Sciatic nerve (tissue), 2 donors: ENCODE measurements at places on chromosomes 11 and 22. TPM values are rescaled to one million over a fixed set of nuclear protein-coding genes. Genes with fewer than 3 reads are reported as not detected.

GRCh38 chr11:105148241-105148640, 8.7 kb upstream of the CARD18 start:
- DNase-seq: no peak

GRCh38 chr22:32475468-32476010, 928 bp downstream of the FBXO7 start:
- DNase-seq: no peak

GRCh38 chr11:119432484-119433357, 9.7 kb upstream of the THY1 start:
- no peak for DNase-seq

- no peak for DNase-seq
Measured at GRCh38 chr11:78834886-78835285, 260.2 kb upstream of the NARS2 start.

DNA sequence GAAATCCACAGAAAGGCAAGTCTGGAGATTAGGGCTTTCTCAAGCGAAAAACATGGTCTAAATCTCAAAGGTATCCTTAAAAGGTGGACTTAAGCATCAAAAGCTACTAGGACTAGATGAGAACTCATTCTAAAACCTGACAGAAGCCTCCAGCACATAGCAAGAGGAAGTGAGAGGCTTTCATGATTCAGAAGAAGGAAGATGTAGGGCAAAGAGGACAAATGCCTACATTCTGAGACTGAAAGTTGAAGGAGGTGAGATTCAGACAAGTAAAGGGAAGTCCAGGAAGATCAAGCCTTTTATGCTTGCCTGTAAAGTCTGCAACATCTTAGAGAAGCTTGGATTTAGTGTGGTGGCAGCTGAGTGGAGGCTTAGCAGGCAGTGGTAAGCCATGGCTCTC, 98.9 kb downstream of the PGR start:
- DNase-seq: no peak

GRCh38 chr11:15667127-15667725, 552.5 kb downstream of the INSC start:
- no peak for DNase-seq

DNA sequence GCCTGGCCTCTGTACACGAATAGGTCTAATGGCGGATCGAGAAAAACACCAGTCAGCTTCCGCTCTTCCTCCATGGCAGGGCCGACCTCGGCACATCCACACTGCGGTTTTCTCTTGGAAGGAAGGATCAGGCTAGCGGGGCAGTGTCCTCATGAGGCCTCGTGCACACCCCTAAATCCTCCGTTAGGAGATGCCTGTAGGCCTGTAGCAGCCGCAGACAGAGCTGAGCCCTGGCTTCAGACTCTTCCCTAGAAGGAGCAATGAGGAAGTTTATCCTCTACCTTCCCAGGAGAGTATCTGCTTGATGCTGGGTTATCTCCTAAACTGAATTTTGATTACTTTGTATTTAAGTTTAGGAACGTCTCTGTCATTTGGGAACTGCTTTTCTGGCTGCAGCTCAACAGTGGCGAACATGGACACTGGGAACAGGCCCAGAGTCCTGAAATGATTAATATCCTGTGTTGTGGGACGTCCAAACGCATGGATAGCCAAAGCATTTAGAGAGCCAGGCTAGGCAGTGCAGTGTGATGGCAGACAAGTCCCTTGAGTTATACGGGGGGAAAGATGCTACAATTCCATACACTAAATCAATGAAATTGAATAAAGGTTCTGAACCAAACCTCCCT, 16.5 kb upstream of the BMAL1 start:
- DNase-seq: no peak

GRCh38 chr11:41414771-41415440, 44.5 kb downstream of the LRRC4C start:
- DNase-seq: no peak

- no peak for DNase-seq
Measured at GRCh38 chr11:23769214-23769613, 727.6 kb upstream of the LUZP2 start.

GRCh38 chr11:83249445-83249844, 36.7 kb downstream of the CCDC90B start:
- no peak for DNase-seq

DNA sequence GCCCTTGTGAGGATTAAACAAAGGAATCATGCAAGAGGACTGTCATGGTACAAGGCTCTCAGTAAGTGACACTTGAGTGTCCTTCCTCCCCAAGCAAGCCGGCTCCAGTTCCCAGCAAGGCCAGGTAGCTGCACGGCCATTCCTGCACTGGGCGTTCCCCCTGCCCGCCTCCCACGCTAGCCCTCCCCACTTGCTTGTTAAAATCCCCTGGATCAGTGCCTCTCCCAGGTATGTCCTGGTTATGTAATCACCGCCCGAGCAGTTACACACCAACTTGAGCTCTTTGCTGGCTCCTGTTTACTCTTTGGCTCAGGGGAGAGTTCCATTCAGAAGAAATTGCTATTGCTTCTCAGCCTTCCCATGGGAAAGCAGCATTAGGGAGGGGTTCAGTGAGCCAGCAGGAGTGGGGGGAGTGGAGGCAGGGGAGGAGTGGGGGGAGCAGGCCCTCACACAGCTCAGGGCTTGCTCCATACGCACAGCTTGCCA, 19.4 kb upstream of the MYEOV start:
- DNase-seq: no peak

GRCh38 chr11:44946263-44946662, 4.4 kb downstream of the TP53I11 start:
- no peak for DNase-seq

DNA sequence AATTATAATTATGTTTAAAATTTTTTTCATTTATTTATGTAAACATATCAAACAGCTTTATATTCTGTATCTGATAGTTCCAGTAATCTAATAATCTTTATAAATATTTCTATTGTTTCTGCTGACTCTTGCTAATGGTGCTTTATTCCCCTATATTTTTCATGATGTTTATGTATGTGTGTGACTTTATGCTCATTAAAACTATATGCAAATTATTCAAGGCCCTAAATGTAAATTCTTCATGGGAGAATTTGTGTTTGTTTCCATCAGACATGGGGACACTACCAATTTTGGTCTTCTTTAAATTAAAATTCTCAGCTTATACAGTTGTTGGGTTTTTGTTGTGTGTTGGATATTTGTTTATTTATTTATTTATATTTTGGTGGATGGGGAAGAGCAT, 13.7 kb upstream of the ALKBH3 start:
- DNase-seq: no peak

DNA sequence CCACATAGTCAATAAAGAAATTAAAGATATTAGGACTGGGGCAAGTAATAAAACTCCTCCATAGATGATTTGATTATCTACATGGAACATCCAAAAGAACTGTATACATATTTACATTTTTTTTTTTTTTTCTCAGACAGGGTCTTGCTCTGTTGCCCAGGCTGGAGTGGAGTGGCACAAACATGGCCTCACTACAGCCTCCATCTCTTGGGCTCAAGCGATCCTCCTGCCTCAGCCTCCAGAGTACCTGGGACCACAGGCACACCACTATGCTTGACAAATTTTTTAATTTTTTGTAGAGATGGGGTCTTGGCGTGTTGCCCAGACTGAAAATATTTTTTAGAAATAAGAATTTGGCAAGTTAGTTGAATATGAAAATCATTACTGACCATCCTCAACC, 24.7 kb downstream of the REXO2 start:
- DNase-seq: no peak

- no peak for DNase-seq
Measured at GRCh38 chr11:71574418-71574817, 8.3 kb downstream of the KRTAP5-11 start.

GRCh38 chr22:26553056-26553752, 36.7 kb downstream of the TPST2 start:
- no peak for DNase-seq

DNA sequence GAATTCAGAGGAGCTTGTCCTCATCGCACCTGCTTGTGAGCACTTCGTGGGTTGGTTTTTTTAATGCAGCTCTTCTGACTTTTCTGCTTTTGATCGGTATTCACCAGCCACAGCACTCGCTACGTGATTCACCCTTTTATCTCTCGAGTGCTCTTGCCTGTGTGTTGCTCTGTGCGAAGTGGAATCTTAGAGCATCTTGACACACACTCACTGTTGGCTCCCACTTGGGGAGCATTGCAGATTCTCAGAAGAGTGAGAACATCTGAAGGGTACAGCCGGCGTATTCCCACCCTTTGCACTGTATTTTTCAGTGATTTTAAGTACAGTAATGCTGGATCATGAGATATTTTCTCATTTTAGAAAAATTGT, 10.9 kb downstream of the TNNT3 start:
- DNase-seq: no peak

- no peak for DNase-seq
Measured at GRCh38 chr22:50047346-50047745, 10.8 kb downstream of the TTLL8 start.

- no peak for DNase-seq
Measured at GRCh38 chr11:61690706-61691379, 10.7 kb downstream of the DAGLA start.

DNA sequence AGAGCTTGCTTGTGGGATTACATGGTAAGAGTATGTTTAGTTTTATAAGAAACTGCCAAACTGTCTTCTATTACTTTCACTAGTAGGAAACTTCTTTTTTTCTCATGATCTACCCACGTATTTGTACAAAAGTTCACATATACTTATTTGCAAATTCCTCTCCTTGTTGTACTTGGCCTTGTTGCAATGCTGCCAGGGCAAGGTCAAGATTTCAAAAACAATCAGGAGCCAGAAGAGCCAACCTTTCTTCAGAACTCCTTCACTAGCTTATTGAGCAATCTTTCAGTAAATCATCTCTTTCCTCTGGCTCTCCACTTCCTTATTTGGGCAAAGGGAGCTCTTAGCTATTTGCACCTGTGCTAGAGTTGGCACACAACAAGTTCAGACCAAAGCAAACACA, 9.7 kb downstream of the SRSF8 start:
- peak; percentile 66 for DNase-seq

GRCh38 chr11:60343094-60343704, 16.1 kb downstream of the MS4A6E start:
- no peak for DNase-seq

GRCh38 chr22:33923033-33923432, 2.8 kb upstream of the LARGE1 start:
- no peak for DNase-seq

DNA sequence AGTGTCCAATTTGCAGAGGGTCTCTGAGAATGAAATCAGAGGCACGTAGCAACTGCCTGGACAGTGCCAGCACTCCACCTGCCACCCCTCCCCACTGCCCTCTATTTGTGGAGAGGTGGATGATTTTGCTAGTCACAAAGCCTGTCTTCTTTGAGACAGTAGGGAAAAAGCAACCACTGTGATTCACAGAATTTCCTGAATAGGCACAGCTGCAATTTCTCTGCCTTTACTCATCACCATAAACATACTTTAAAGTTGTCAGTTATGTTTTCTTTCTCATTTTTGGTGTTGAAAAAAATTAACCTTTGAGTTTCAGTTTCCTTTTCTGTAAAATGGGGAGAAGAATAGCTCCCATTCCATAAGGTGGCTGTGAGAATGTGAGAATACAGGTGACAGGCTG, 134.3 kb downstream of the TEAD1 start:
- DNase-seq: no peak

DNA sequence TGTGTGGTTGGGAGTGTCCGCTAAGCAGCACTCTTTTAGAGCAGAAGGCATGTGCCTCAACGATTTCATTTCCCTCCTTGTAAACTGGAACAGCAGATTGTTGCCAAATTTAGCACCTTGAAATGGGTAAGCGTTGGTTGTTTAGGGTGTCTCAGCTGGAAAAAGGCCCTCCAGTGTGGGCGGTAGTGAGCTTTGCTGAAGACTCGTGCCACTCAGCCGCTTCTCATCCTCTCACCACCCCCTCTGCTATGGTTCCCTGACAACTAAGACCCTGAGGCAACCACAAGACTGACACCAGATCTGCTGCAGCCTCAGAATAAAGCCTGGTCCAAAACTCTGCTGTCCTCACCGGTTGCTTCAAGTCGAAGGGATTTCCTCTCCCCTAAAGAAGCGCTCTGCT, 9.9 kb upstream of the FERMT3 start:
- DNase-seq: no peak

DNA sequence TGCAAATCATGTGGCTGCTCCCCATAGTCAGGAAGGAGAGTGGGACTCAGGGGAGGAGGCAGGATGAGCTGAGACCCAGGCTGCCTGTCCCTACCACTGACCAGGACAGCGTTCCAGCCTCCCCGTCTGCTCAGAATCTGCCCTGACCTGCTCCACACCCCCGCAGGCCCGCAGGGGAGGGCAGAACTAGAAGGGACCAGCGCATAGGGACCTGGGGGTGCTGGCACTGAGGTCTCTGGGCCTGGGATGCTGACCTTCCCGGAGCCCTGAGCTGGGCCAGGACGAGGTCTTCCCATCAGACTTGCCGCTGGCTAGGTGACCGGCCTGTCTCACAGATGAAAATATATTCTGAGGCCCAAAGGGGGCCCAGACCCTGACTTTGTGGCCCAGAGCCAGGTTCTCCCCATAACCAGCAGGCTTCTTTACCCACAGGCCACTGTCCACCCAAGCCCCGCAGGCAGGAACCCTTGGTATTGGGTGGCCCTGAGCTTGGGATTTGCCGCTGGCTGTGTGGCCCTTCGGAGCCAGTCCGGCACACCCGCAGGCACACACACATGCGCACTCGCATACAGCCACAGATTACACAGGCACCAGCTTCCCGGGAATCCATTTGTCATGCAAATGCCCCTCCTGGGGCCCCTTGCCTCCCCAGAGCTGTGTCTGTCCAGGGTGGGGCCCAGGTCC, 13.8 kb upstream of the PIM3 start:
- no peak for DNase-seq

GRCh38 chr11:125069008-125069407, 5.9 kb downstream of the SLC37A2 start:
- no peak for DNase-seq

The BBS1 gene
- 47.6 TPM for total RNA-seq

The KRTAP5-8 gene
- 0.49 TPM for total RNA-seq

The CAPN1 gene
- 125 TPM for total RNA-seq

The LRRC55 gene
- total RNA-seq: not detected

The KCNJ1 gene
- total RNA-seq: 0.13 TPM

The PANX3 gene
- total RNA-seq: not detected

The SCGB1D2 gene
- total RNA-seq: not detected

The MRGPRX3 gene
- total RNA-seq: not detected

The NRIP3 gene
- 0.62 TPM for total RNA-seq

The OR52E8 gene
- not detected for total RNA-seq

The MMP10 gene
- not detected for total RNA-seq

The SHANK3 gene
- total RNA-seq: 56.6 TPM

The CDC42EP2 gene
- 34.7 TPM for total RNA-seq

The CLDN5 gene
- 136 TPM for total RNA-seq

The SEC14L3 gene
- total RNA-seq: not detected

The TMEM191B gene
- 0.80 TPM for total RNA-seq

The CADM1 gene
- 58.7 TPM for total RNA-seq

The FGF19 gene
- not detected for total RNA-seq
